ENCODE measurements at places on chromosomes 12 and 14. TPM values are rescaled to one million over a fixed set of nuclear protein-coding genes. Genes with fewer than 3 reads are reported as not detected.

GRCh38 chr14:69288011-69288771, 28.2 kb downstream of the GALNT16 start:
- no peaks in the 10 kb centered on the region for H3K27me3 ChIP-seq
- no peaks in the 10 kb centered on the region for H3K4me1 ChIP-seq
- DNase-seq = no peak
- no peak overlapping the region for H3K27ac ChIP-seq
- no peaks in the 10 kb centered on the region for H3K36me3 ChIP-seq
- H3K4me3 ChIP-seq = no peak overlapping the region

DNA sequence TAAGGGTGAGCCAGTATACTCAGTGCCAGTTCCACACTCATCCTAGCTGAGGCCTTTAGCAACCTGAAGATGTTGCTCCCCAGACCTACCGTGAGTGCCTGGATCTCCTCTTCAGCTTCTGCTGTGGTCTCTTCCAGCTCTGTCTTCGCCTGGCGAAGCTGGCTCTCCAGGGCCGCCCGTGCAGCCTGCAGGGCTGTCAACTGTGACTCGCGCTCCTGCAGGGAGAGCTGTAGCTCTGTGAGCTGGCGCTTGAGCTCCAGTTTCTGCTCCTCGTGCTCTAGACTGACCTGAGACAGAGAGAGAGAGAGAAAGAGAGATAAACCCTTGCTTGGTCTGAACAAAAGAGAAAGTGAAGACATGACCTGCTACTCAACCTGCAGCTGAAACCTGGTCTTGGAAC, 84.0 kb downstream of the PRKAB1 start:
- no peaks in the 10 kb centered on the region for H3K4me1 ChIP-seq
- no peak for DNase-seq
- no peaks in the 10 kb centered on the region for H3K36me3 ChIP-seq
- H3K27ac ChIP-seq = no peak overlapping the region
- H3K4me3 ChIP-seq = no peak overlapping the region
- H3K27me3 ChIP-seq = no peaks in the 10 kb centered on the region

GRCh38 chr12:52581481-52581880, 7.8 kb upstream of the KRT74 start:
- no peak overlapping the region for H3K4me3 ChIP-seq
- peaks cover 42% of the 10 kb centered on the region for H3K4me1 ChIP-seq
- H3K36me3 ChIP-seq = no peaks in the 10 kb centered on the region
- H3K27me3 ChIP-seq = peaks cover 9% of the 10 kb centered on the region

DNA sequence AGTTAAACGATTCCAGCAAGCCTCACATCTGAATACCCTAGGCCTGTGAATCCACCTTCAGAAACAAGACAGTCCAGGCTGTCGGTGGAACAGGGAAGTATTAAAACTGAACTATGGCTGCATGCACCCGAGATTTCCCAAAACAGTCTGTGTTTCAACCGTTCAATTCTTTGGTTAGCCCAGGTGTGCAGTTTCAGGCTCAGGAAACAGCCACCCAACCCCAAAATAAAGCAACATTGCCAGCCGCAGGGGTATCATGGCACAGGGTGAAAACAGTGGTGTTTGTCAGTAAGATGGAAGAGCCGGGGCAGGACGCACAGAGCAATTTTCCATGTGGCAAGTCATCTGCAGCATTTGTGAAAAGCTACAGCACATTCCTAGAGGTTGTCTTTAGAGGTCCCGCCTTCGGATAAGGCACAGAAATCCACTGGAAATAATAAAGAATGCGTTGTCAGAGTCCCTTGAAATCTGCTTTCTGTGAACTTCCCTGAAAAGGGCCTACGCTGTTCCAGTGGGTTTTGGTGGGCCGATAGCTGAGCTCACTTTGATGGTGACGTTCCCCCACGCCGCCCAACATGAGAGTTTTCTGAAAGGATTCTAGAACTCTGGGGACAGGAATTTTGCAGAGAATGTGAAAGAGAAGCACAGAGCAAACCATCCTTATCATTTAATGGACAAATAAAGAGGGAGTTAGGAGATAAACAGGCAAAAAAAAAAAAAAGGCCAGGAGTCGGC, 84.9 kb downstream of the BCL11B start:
- H3K27me3 ChIP-seq = no peaks in the 10 kb centered on the region
- no peak for DNase-seq
- peaks cover 99% of the 10 kb centered on the region for H3K4me1 ChIP-seq
- H3K36me3 ChIP-seq = peaks cover 29% of the 10 kb centered on the region
- no peak overlapping the region for H3K4me3 ChIP-seq

DNA sequence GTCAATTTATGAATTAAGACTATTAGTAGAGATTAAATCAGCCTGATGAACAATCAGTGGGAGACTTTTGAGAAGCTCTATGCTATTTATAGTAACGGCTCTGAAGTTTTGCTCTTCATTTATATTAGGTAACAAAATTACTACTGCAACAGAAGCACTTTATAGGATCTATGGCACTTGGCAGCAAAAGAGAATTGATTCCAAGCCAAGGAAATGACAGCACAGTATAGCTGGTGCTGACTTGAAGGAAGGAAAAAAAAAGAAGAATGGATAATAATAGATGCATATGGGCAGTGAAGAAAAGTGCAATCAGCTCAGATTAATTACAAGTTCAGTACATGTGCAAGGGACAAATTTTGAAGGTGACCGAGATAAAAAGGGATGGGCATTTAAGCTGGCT, 228.2 kb upstream of the PPFIA2 start:
- no peaks in the 10 kb centered on the region for H3K36me3 ChIP-seq
- no peaks in the 10 kb centered on the region for H3K27me3 ChIP-seq
- H3K27ac ChIP-seq = no peak overlapping the region

GRCh38 chr14:100731846-100732765, 5.4 kb downstream of the DLK1 start:
- H3K27me3 ChIP-seq = peaks cover 46% of the 10 kb centered on the region
- H3K4me3 ChIP-seq = no peak overlapping the region
- no peak overlapping the region for H3K27ac ChIP-seq

- H3K4me3 ChIP-seq = no peak overlapping the region
- no peaks in the 10 kb centered on the region for H3K27me3 ChIP-seq
- no peaks in the 10 kb centered on the region for H3K4me1 ChIP-seq
These were observed 28.4 kb downstream of the SARNP start for GRCh38 chr12:55789171-55789570.

DNA sequence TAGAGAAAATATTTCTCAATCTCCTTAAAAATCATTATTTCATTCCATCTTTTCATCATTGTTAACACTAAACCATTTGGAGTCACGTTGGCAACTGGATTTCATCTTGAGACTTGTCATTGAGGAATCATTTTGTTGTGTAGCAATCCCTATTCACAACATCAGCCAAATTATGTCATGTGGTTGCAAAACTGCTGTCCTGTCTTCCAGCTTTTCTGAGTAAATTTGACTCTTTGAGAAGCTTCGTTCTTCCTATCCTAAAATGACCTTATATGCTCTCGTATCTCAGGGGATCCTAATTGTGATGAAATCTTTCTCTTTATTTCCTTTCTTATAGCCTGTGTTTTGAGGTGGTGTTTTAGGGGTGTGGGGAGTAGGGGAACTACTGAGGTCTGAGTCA, 30.6 kb upstream of the KICS2 start:
- no peaks in the 10 kb centered on the region for H3K27me3 ChIP-seq
- H3K4me1 ChIP-seq = no peaks in the 10 kb centered on the region
- H3K36me3 ChIP-seq = no peaks in the 10 kb centered on the region
- no peak overlapping the region for H3K4me3 ChIP-seq
- no peak overlapping the region for H3K27ac ChIP-seq
- no peak for DNase-seq

DNA sequence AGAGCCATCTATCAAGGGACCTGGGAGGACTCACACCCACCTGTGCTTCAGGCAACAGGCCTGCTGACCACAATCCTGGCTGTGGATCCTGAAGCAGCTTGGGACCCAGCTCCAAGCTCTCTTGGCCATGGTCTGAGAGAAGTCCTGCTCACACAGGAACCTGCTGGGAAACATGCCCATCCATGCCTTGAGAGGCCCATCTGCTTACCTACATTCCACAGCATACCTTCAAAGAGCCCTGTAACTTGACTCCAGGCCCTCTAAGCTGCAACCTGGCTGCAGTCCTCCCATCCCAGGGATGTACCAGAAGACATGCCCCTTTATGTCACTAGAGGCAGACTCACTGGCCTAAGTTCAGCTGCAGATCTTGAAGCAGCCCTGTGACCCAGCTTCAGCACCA, 61.7 kb upstream of the AMIGO2 start:
- no peak overlapping the region for H3K4me3 ChIP-seq
- no peak for DNase-seq
- H3K27ac ChIP-seq = no peak overlapping the region
- no peaks in the 10 kb centered on the region for H3K27me3 ChIP-seq
- H3K36me3 ChIP-seq = peaks cover 27% of the 10 kb centered on the region

GRCh38 chr12:62210422-62210821, 49.8 kb upstream of the USP15 start:
- H3K27ac ChIP-seq = no peak overlapping the region
- H3K4me1 ChIP-seq = no peaks in the 10 kb centered on the region
- H3K4me3 ChIP-seq = no peak overlapping the region
- no peaks in the 10 kb centered on the region for H3K36me3 ChIP-seq
- DNase-seq = peak; percentile 44

GRCh38 chr14:29216268-29217232, 450.0 kb downstream of the FOXG1 start:
- H3K4me1 ChIP-seq = no peaks in the 10 kb centered on the region
- no peaks in the 10 kb centered on the region for H3K27me3 ChIP-seq
- H3K4me3 ChIP-seq = no peak overlapping the region
- DNase-seq = no peak
- H3K27ac ChIP-seq = no peak overlapping the region

GRCh38 chr12:124463341-124463921, 104.0 kb downstream of the NCOR2 start:
- no peak for DNase-seq
- peaks cover 10% of the 10 kb centered on the region for H3K4me1 ChIP-seq
- no peaks in the 10 kb centered on the region for H3K27me3 ChIP-seq
- no peak overlapping the region for H3K27ac ChIP-seq
- peaks cover 32% of the 10 kb centered on the region for H3K36me3 ChIP-seq

GRCh38 chr12:8612629-8613028, at the start of gene AICDA:
Gene AICDA (minus strand): TSS chr12:8612859. CDS start chr12:8612767, 92 bp downstream.
- no peaks in the 10 kb centered on the region for H3K27me3 ChIP-seq
- no peak within 1 kb of the TSS for H3K4me3 ChIP-seq
- H3K36me3 ChIP-seq = no peaks in the 10 kb centered on the region
- no peak within 1 kb of the TSS for H3K27ac ChIP-seq
- no peak for DNase-seq

- H3K4me1 ChIP-seq = no peaks in the 10 kb centered on the region
- peaks cover 3% of the 10 kb centered on the region for H3K27me3 ChIP-seq
- no peak overlapping the region for H3K27ac ChIP-seq
- DNase-seq = no peak
These were observed 62.7 kb upstream of the TSPAN11 start for GRCh38 chr12:30863839-30864238.

- no peak overlapping the region for H3K27ac ChIP-seq
- no peaks in the 10 kb centered on the region for H3K27me3 ChIP-seq
- H3K4me3 ChIP-seq = no peak overlapping the region
- H3K36me3 ChIP-seq = no peaks in the 10 kb centered on the region
- DNase-seq = no peak
These were observed 117.6 kb downstream of the SUDS3 start for GRCh38 chr12:118493962-118494361.

GRCh38 chr14:95652690-95653089, 33.5 kb upstream of the TCL1B start:
- H3K4me1 ChIP-seq = no peaks in the 10 kb centered on the region
- no peaks in the 10 kb centered on the region for H3K36me3 ChIP-seq
- no peak overlapping the region for H3K27ac ChIP-seq
- no peak overlapping the region for H3K4me3 ChIP-seq
- H3K27me3 ChIP-seq = peaks cover 8% of the 10 kb centered on the region

GRCh38 chr14:95294834-95295599, 24.7 kb downstream of the CLMN start:
- no peaks in the 10 kb centered on the region for H3K4me1 ChIP-seq
- no peak overlapping the region for H3K4me3 ChIP-seq
- H3K27me3 ChIP-seq = peaks cover 48% of the 10 kb centered on the region
- no peak for DNase-seq
- H3K27ac ChIP-seq = no peak overlapping the region

DNA sequence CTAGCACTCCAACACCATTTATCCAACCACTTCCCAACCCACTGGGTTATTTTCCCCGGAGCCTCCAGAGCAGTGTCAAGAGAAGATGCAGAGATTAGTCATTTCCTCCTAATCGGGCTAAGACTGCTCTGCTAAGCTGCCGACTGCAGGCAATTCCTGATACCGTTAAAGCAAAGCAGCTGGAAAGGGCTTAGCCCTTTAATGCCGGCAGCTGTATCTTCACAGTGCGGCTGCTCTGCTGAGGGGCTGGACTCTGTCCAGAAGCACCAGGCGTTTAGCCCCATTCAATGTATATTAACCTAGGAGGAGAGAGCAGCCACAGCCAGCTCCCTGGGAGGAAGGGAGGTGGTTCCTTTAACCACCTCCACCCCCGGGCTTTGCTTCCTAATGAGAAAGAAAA, 11.1 kb downstream of the AQP6 start:
- no peaks in the 10 kb centered on the region for H3K4me1 ChIP-seq
- no peak for DNase-seq
- H3K4me3 ChIP-seq = no peak overlapping the region
- H3K36me3 ChIP-seq = no peaks in the 10 kb centered on the region
- no peaks in the 10 kb centered on the region for H3K27me3 ChIP-seq

- H3K27ac ChIP-seq = no peak overlapping the region
- H3K36me3 ChIP-seq = no peaks in the 10 kb centered on the region
- no peak overlapping the region for H3K4me3 ChIP-seq
- no peak for DNase-seq
These were observed 54.3 kb downstream of the MAP3K9 start for GRCh38 chr14:70754991-70755390.

GRCh38 chr14:62081012-62081612, 318.9 kb downstream of the SNAPC1 start:
- H3K27ac ChIP-seq = no peak overlapping the region
- no peak overlapping the region for H3K4me3 ChIP-seq
- peaks cover 37% of the 10 kb centered on the region for H3K4me1 ChIP-seq
- no peak for DNase-seq
- no peaks in the 10 kb centered on the region for H3K36me3 ChIP-seq
- no peaks in the 10 kb centered on the region for H3K27me3 ChIP-seq

- H3K27ac ChIP-seq = peak overlapping the region; percentile 93
- no peaks in the 10 kb centered on the region for H3K36me3 ChIP-seq
- peaks cover 46% of the 10 kb centered on the region for H3K4me1 ChIP-seq
- H3K27me3 ChIP-seq = no peaks in the 10 kb centered on the region
- DNase-seq = no peak
- peak overlapping the region; percentile 53 for H3K4me3 ChIP-seq
These were observed 19.6 kb downstream of the NINJ2 start for GRCh38 chr12:643475-644302.

- H3K4me1 ChIP-seq = no peaks in the 10 kb centered on the region
- DNase-seq = no peak
- no peak overlapping the region for H3K4me3 ChIP-seq
- no peaks in the 10 kb centered on the region for H3K36me3 ChIP-seq
- no peak overlapping the region for H3K27ac ChIP-seq
- H3K27me3 ChIP-seq = no peaks in the 10 kb centered on the region
These were observed 19.7 kb downstream of the HAL start for GRCh38 chr12:95976416-95976832.

- no peaks in the 10 kb centered on the region for H3K4me1 ChIP-seq
- H3K36me3 ChIP-seq = no peaks in the 10 kb centered on the region
- H3K4me3 ChIP-seq = no peak overlapping the region
- H3K27me3 ChIP-seq = peaks cover 4% of the 10 kb centered on the region
- no peak overlapping the region for H3K27ac ChIP-seq
- no peak for DNase-seq
These were observed 66.7 kb upstream of the PTCSC3 start for GRCh38 chr14:36243183-36243582.

Gene FBXL14
- total RNA-seq = 31.0 TPM

Gene TAS2R19
- total RNA-seq = 2.4 TPM

Gene PLCZ1
- total RNA-seq = not detected

Gene FSCB
- total RNA-seq = not detected

Gene GPR84
- not detected for total RNA-seq

Gene TAMALIN
- 480 TPM for total RNA-seq

Gene OR4Q2
- not detected for total RNA-seq

Gene TEX52
- total RNA-seq = not detected

Gene EXOC3L4
- not detected for total RNA-seq
